ENCODE measurements at places on chromosomes 16 and 17.

GRCh38 chr17:5391678-5392077, 27.8 kb downstream of the NUP88 start:
- DNase-seq: no peak

GRCh38 chr17:48678141-48678971, 44.0 kb downstream of the PRAC1 start:
- DNase-seq: peak; percentile 42

DNA sequence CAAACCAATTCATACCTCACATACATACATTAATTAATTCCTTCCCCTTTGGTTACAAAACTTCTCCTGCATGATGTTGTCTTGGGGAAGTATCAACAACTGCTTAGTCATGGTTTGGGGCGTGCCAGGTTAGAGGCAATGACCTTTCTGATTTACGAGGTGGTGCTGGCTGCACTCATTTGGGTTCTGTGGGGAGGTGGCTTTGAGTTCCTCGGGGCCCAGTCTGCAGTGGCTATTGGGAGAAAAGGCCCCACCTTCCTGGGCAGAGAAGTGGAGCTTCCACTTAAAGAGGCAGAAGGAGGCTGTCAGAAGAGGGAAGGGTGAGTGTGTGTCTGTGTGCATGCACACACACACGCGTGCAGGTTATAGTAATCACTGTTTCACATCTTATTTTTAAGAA, 10.2 kb upstream of the ETV4 start:
- no peak for DNase-seq

DNA sequence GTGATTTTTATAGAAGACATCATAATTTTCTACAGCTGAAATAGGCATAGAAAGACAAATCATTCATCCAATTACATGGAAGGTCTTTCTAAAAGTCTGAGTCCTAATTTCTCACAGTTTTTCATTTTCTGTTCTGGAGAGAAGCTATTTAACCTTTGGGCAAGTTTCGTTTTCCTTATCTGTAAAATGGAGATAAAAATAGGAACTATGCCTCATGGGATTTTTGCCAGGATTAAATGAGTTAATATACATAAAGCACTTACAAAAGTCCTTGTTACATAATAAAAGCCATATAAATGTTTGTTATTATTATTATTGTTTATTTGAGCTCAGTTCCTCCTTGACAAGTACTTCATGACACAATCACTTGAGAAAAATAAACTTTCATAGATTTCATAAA, 121.4 kb downstream of the SKAP1 start:
- DNase-seq: no peak

DNA sequence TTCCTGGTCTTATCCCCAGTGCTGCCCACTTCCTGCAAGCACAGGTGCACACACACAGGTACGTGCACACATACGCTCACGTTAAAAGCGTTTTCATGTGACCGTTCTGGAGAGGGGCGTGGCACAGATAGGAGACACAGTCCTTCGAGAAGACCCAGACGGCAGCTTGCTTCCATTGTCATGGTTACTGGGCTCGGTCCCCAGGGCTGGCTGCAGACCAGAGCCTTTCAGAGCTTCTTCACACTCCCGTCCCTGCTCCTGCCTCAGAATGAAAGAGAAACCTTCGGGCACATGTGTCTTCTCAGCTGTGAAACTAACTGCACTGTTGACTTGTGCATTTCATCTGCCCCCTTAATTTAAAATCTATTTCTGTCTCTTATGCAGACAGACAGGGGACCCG, 154.2 kb downstream of the PITPNC1 start:
- DNase-seq: peak; percentile 49

- no peak for DNase-seq
These were observed 67.7 kb upstream of the BCO1 start for GRCh38 chr16:81170824-81171223.

Measured in NCI-H1092 (cell line).